H7 (cell line): ENCODE measurements at places on chromosomes 2 and 18. TPM values are rescaled to one million over a fixed set of nuclear protein-coding genes. Genes with fewer than 3 reads are reported as not detected.

- no peak for DNase-seq
Observed at GRCh38 chr2:38498045-38498481, 104.7 kb downstream of the HNRNPLL start.

GRCh38 chr2:189515264-189515663 lies 65.3 kb downstream of the SLC40A1 start:
- DNase-seq, result no peak

GRCh38 chr2:178474560-178474959 lies 3.8 kb downstream of the FKBP7 start:
- no peak for DNase-seq

DNA sequence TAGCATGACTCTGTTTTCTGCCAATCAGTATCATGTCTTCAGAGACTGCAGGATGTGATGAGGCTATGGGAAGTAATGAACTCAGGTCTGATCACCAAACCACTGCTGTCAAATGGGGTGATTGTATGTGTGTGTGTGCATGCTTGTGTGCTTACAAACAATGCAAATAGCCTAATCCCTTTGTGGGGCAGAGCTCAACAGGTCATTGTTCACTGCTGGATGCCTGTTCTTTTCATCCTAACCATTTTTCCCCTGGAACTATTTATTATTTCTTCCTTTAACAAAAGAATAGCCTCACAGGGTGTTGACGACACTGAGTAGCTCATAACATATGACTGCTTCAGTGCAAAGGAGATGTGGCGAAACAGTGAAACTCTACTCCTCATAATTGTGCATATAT lies 55.9 kb downstream of the NXPH2 start:
- no peak for DNase-seq

DNA sequence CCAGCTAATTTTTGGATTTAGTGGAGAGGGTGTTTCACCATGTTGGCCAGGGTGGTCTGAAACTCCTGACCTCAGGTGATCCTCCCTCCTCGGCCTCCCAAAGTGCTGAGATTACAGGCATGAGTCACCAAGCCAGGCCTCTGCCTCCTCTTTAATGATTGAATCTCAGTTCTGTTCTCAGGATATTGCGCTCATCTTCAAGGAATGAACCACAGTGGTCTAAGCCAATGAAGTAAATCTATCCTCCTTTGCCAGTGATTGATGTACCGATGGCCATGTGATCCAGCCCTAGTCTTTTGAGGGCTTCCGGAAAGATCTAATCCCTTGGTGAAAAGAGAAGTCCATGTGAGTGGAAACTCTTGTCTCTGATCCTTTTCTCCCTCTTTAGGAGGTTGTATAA lies 48.6 kb downstream of the POLE4 start:
- DNase-seq, result no peak

DNA sequence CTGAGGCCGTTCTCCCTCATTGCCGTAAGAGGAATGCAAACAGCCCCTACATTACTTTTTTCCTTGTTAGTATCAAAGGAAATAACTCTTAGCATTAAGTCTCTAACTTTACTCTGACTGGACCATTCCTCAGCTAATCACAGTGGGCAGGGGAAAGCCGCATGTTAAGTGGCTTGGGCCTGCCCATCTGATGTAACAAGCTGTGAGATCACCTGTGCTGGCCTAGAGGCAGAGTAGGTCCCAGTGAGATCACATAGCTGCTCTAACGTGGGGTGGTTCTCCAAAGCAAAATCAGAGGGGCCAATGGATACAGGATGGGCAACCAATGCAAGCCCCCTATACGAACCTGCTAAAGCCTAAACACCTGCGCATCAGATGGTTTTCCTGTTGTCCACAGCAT lies 5.9 kb upstream of the MOCOS start:
- no peak for DNase-seq

GRCh38 chr2:21404827-21405625 lies 281.3 kb downstream of the TDRD15 start:
- no peak for DNase-seq

GRCh38 chr2:64288321-64289193 lies 144.3 kb upstream of the PELI1 start:
- DNase-seq, result no peak

GRCh38 chr2:219452361-219453317 lies 18.0 kb downstream of the SPEG start:
- DNase-seq, result no peak

GRCh38 chr2:128642316-128642715 lies 323.6 kb upstream of the HS6ST1 start:
- no peak for DNase-seq

DNA sequence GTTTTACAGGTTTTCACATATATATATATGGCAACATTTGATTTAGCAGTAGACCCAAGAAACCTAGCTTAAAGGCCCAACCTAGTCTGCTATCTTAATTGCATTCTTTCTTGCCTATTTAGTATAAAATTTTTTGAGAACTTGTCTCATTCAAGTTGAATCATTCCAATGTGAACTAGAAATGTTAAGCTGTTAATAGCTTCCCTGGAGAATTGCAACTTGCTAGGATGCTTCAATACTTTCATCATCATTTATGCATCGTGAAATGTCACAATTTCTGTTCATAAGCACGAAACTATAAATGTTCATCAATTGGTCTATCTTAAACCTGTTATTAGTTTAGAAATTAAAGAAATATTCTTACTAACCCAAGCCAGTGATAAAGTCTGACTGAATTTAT lies 217.6 kb downstream of the BABAM2 start:
- no peak for DNase-seq

Gene C2orf78
- total RNA-seq, result 0.15 TPM in 1 of 2 replicates, not detected in the other

Gene TFCP2L1
- total RNA-seq, result 1.2 and 1.6 TPM in 2 replicates

Gene NPAS2
- 0.26 and 0.42 TPM in 2 replicates for total RNA-seq

Gene CHRNG
- not detected in 2 replicates for total RNA-seq

Gene MALL
- 5.1 and 9.2 TPM in 2 replicates for total RNA-seq
